ENCODE measurements at places on chromosomes 12 and 14.
A peak's percentile ranks its signal among the peaks of the same experiment; 100 is the strongest.

GRCh38 chr12:111584959-111585358 is 14.2 kb downstream of the ATXN2 start:
- DNase-seq = no peak

DNA sequence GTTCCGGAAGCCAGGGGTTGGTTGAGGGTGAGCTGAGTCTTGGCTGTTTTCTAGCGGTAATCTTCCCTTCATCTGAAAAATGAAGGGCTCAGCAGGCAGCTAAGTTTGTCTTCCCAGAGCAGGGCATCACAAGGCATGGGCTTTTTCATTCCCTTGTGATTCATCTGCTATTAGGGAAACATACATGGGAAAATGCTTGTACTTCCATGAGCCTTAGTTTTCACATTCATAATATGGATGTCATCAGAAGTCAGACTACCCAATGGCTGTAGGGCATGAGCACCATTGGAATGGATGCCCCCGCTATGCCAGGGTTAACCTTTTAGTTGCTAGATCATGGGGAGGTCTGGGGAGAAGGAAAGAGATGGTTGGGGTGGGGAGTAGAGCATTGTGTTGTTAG is 18.7 kb downstream of the HELB start:
- DNase-seq = no peak

DNA sequence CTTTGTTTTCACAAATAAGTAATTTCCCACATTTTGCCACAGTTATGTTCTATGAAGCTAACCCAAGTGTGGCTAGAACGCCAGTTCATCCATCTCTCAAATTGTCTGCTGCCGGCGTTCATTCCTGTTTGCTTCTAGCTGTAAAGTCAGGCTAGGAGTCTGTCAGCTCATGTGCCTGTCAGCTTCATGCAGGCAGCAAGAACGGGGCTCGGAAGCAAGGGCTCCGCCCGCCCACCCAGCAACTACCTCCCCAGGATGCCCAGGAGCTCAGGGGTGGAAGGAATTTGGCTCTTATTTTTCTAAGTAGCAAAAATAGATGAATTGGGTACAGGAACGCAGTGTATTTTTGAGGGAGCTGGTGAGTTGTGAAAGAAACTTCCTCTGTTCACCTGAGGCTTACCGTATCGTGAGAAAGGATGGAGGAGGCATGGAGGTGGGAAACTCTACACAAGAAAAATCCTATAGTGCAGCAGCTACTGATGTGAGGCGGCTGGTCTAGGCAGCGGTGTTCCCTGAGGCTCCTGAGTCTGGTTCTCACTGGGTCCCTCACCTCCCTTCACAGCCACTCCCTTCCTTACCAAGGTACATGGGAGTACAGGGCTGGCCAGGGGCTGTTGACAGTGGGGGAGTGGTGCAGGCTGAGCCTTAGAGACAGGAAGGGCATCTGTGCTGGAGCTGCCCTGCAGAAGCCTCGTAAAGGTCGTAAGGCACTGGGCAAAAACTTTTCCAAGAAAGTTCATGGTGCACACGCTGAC is 54.5 kb upstream of the AMN start:
- DNase-seq = no peak

- DNase-seq = no peak
These were observed 69.9 kb upstream of the MON2 start for GRCh38 chr12:62396750-62397149.

GRCh38 chr14:44963775-44964380 is 1.9 kb downstream of the TOGARAM1 start:
- no peak for DNase-seq

GRCh38 chr14:102539544-102540314 is 30.2 kb upstream of the ANKRD9 start:
- DNase-seq = no peak

GRCh38 chr12:89671469-89671868 is 37.2 kb downstream of the ATP2B1 start:
- no peak for DNase-seq

GRCh38 chr14:28704153-28704552 is 62.4 kb upstream of the FOXG1 start:
- no peak for DNase-seq

DNA sequence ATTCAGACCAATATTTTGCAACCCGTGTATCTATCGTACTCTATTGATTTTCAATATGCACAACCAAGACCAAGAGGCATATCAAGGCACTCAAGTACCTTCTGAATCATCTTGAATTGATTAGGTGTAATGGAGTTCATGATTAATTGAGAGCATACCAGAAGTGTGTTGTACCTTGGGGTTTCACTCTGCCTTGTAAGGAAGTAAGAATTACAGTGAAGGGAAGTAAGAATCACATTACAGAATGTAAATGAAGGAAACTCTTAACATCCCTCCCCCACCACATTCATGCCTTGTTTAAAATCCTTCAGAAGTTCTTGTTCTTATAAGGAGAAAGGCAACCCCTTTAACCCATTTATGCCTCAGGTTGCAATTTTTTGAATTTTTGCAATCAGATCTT is 5.4 kb upstream of the MGAT4C start:
- DNase-seq = no peak

- no peak for DNase-seq
These were observed 18.5 kb downstream of the KRT7 start for GRCh38 chr12:52251367-52252051.

- peak; percentile 23 for DNase-seq
These were observed 906 bp downstream of the MARK3 start for GRCh38 chr14:103385929-103386712.

- DNase-seq = no peak
These were observed 67.2 kb upstream of the FOXN3 start for GRCh38 chr14:89484051-89484844.

GRCh38 chr14:46887144-46887543 is 235.6 kb upstream of the RPL10L start:
- DNase-seq = no peak

GRCh38 chr14:101489092-101489760 is 72.1 kb upstream of the DIO3 start:
- DNase-seq = no peak

DNA sequence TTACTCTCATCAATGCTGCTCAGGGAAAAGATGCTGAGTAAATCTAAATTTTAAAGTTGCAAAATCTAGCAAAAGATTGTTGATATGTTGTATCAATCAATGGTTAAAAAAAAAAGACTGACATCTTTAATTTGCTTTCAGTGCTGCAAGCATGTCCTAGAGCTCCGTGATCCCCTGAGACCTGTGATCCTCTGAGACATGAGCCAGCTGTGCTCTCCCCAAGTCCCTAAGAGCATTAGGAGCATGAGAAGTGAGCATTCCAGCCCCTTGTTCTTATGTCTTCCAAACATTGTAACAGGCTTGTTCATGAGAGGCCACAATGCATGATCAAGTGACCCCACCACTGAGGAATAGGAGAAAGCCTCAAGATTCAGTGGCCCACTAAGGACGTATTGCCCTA is 116.6 kb downstream of the DAD1 start:
- DNase-seq = no peak

GRCh38 chr12:77232045-77232444 is 166.7 kb upstream of the E2F7 start:
- no peak for DNase-seq

GRCh38 chr14:103548463-103549351 is 13.8 kb downstream of the BAG5 start:
- DNase-seq = no peak

DNA sequence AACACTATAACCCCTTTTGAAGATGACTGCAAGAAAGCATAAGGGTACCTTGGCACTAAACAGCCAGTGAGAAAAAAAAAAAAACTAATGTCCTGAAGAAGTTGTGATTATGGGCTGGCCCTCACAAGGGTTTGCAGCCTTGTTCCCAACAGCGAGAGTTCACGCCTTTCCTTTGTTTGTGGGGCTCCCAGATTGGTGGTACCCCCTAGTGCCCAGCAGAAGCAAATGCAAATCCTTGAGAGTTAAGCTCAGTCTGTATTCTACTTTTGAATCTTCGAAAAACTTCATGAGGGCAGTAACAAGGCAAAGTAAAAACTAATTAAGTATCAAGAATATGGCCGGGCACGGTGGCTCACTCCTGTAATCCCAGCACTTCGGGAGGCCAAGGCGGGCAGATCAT is 238.9 kb upstream of the LMO3 start:
- no peak for DNase-seq

- no peak for DNase-seq
These were observed 31.1 kb downstream of the PRIMA1 start for GRCh38 chr14:93757206-93757605.

DNA sequence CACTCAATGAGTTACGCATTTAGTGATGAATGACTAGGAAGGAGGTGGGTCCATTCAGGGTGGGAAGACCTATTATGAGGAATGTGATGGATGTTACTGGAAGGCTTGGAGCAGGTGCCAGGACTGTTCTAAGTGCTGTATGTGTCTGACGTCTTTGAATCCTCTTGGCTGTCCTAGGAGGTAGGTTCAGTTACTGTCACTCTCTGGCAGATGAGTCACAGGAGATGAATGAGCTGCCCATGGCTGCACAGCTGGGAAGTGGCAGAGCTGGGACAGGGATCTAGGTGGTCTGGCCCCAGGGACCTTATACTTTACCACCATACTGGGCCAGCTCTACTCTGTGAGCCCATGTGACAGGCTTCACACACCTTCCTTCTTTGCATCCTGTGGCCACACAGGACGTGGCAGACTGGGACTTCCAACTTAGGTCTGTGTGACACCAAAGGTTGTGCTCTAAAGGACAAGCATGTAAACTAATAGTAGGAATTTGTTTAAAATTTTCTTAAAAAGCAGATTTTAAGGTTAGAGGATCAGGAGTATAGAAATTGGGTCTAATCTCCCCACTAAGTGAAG is 24.0 kb downstream of the TCTN1 start:
- no peak for DNase-seq

GRCh38 chr12:106000382-106001104 is 138.2 kb downstream of the NUAK1 start:
- DNase-seq = no peak

- DNase-seq = no peak
These were observed 215.3 kb downstream of the SEC23A start for GRCh38 chr14:38887696-38888095.

DNA sequence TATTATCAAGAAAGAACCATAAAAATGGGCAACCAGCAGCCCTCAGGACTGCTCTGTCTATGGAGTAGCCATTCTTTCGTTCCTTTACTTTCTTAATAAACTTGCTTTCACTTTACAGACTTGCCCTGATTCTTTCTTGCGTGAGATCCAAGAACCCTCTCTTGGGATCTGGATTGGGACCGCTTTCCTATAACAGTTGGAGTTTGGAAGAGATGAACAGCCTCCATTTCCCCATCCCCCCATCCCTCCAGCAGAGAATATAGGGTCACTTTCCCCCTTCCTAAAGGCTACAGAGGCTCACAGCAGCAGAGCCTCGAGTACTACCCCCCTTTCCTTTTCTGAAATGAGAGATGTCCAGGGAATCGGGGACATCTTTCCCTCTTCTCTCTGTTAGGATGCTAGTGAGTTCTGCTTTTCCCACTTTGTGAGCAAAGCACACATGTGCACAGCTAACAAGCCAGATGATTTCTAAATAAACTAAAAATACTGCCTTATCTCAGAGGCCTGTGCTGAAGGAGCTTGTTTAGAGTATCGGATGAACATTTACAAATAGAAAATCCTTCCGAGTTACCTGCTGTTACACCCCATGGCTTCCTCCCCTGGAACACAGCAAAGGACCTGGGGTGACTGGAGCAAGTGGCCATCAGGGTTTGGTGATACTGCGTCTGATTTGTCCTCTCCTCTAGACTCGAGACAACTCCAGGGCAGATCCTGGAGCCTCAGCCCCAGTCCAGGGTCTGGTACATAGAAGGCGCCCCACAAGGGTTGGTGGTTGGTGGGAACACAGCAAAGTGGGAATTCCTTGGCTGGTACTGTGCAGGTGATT is 144.2 kb downstream of the SLC38A6 start:
- no peak for DNase-seq

DNA sequence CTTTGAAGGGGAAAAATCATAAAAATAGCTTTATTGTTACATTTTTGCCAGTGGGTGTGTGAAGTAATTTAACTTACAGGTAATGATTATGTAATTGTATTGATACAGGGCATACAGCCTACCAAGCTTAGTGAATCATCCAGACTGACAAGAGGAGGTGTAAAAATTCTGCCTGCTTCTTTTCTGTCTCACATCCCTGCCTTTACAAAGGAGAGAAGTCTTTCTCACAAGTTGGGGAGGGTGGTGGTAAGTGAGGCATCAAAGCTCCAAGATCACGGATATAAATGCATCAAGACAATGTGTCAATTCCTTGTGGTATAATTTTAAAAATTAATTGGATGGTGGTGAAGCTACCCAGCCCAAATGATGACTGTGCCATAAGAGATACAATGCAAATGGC is 39.0 kb upstream of the G2E3 start:
- no peak for DNase-seq

DNA sequence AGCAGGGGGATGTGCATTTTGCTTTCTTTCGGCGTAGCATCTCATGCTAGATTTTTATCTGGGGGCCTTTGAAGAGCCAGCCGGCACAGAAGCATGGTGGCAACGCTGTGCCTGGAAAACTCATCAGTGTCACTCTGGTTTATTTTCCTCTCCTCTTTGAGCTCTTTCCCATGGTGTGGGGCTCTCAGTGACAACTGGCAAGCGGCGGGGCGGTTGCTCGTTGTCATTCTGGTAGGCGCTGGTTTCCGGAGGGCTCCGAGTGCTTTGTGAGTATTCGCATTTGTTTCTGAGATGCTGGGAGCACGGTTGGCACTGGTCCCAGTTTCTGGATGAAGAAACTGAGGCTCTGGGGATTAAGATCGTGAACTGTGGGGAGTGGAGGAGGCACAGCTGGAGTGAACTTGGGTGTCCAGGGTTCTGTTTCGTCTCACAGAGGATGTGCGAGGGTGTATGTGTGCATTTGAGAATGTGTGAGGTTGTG is 23.3 kb downstream of the TPCN1 start:
- no peak for DNase-seq

GRCh38 chr14:105398726-105399465 is 558 bp downstream of the TEX22 start:
- DNase-seq = peak; percentile 22
